ENCODE measurements at places on chromosomes 3 and 15.

DNA sequence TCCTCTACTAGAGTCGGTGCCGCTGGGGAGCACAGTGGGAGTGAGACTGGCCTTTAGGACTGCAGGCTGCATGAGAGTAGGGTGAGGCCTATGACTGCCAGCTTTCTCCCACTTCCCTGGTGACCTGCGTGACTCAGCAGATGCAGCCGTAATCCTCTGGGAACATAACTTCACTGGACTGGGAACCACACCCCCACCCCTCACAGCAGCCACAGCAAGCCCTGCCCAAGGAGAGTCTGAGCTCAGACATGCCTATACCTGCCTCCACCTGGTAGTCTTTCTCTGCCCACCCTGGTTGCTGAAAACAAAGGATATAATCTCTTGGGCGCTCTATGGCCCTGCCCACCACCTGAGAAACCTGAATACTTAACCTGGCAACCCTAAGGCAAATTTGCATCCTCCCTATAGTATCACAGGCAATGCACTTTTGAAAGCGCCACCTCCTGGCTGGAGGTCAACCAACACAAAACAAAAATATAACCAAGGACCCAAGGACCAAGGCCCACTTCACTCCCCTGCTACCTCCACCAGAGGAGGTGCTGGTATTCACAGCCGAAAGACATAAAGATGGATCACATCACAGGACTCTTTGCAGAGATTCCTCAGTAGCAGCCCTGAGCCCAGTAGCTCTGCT is 308.9 kb downstream of the CTNNB1 start:
- DNase-seq = peak; percentile 22

GRCh38 chr3:58184309-58184981 is 26.3 kb downstream of the DNASE1L3 start:
- no peak for DNase-seq

GRCh38 chr3:193737191-193737751 is 144.3 kb downstream of the OPA1 start:
- no peak for DNase-seq

- DNase-seq = no peak
These were observed 610 bp downstream of the EPHB3 start for GRCh38 chr3:184561913-184562877.

DNA sequence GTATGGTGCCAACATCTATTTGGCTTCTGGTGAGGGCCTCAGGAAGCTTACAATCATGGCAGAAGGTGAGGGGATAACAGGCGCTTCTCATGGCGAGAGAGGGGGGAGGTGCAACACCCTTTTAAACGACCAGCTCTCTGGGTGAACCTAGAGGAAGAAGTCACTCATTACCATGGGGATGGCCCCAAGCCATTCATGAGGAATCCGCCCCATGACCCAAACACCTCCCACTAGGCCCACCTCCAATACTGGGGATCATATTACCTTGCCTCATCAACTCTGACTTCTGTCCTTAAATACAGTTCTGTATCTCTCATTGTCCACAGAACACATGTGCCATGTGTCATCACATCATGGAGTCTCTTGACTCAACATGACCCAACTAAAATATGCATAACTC is 37.5 kb upstream of the CLRN1 start:
- DNase-seq = no peak

- no peak for DNase-seq
These were observed 17.6 kb downstream of the CCR5AS start for GRCh38 chr3:46389306-46389705.

DNA sequence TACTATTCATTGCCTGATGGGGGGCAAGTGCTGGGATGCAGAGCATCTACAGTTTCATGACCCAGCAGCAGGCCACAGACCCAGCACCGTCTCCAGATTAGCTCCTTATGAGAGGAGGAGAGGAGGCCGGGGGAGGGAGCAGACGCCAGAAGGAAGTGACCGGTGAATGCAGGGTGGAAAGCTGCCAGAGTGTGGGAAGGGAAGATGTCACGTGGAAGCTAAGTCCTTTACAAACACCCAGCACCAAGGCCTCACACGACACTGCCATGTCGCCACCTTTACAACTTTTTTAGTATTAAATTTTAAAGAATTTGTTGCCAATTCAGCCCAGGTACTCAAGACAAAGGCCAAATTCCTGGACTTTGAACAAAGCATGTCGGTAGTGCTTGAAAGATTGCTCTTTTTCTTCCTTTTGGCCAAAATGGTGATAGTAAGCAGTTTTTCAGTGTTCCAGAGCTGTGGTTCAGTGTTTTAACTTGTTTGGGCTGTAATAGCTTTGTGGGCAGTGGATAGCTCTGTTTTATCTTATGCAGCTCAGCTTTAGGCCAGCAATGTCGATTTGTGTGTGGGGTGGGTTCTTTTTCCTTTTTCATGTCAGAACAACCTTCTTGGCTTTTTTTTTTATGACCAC is 58.2 kb downstream of the ZBTB38 start:
- peak; percentile 75 for DNase-seq

GRCh38 chr3:161576714-161577510 is 80.3 kb downstream of the OTOL1 start:
- DNase-seq = no peak

DNA sequence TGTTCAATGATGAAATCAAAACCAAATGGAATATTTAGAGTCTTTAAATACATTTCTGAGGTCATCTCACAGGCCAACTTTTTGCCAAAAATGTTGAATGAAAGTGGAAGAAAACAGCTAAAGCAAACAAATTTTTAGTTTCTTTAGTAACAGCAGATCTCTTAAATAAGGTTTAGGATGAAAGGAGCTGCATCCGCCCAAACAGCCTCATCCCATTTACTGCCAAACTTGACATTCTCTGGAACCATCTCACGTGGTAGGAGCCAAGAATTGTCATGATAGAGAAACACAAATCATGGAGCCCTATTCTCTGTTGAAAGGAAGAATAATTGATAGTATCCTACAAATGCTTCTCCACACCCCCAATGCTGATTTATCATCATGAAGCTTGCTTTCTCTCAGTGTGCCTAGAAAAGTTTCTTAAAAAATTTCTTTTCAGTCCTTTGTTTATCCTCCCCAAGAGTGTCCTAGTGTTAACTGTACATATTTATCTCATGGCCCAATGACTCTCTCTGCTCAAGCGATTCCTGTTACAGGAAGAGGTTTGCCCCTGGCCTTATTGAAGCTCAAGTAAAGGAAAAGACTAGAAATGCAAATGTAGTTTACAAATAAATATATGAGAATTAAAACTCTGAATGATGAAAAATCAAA is 23.4 kb downstream of the SLC9A9 start:
- DNase-seq = no peak

Measured in astrocyte (in vitro differentiated cells and primary cell).